ENCODE measurements at places on chromosomes 11 and 22.

GRCh38 chr11:129896062-129896461, 684 bp upstream of the NFRKB start:
- no peak for DNase-seq

DNA sequence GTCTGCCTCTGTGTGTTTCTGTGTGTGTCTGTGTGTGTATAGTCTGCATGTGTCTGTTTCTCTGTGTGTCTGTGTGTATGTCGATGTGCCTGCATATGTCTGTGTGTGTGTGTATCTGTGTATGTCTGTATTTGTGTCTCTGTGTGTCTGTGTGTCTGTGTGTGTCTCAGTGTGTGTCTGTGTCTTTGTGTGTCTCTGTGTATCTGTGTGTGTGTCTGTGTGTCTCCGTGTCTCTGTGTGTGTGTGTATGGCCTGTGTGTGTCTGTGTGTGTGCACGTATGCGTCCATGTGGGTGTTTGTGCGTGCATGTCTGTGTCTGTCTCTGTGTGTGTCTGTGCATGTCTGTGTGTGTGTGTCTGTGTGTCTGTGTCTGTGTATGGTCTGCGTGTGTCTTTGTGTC, 439 bp downstream of the SNX32 start:
- no peak for DNase-seq

GRCh38 chr22:48335442-48336139, 1492.1 kb downstream of the BRD1 start:
- DNase-seq = no peak

- no peak for DNase-seq
These were observed 80.2 kb downstream of the DSCAML1 start for GRCh38 chr11:117716521-117717440.

- DNase-seq = no peak
These were observed 49.4 kb upstream of the CEP295 start for GRCh38 chr11:93611836-93612677.

DNA sequence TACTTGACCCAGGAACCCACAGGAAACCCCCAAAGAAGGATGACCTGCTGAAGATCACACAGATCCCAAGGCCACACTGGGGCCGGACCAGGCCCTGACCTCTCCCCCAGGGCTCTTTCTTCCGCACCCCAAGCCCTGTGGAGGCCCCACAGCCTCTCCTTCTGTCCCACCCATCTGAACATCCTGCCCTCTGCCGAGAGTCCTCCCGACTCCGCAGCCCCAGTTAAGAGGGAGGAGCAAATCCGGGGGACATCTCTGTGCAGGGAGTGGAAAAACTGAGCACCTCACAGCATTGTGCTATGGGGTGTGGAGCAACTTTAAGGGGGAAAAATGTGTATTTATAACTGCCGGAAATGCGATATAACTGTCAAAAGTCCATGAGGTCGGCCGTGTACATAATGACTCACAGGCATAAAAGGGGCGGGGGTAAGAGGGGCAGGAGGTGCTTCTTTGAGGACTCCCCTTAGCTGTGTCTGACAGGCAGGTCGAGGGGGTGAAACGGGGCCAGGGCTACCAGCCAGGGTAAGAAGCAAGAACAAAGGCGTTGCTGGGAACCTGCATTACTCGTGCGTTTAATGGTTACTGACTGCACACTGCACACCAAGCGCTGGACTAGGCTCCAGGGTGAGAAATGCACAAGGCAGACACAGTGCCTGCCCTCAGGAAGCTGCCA, 57.2 kb downstream of the WNT11 start:
- DNase-seq = no peak

DNA sequence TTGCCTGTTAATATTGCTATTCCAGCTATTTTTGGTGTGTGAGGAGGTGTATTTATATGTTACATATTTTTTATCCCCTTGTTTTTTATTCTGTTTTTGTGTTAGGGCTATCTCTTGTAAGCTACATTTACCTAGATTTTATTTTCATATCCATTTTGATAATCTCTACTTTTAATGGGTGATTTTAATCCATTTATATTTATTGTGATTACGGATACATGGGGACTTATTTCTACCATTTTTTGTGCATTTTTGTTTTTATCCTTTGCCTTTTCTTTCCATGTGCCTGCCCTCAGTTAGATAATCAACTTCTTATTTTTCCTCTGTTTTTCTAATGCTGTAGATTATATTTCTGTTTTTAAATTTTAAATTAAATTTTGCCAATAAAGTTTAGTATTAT, 28.3 kb downstream of the PDHX start:
- DNase-seq = no peak

DNA sequence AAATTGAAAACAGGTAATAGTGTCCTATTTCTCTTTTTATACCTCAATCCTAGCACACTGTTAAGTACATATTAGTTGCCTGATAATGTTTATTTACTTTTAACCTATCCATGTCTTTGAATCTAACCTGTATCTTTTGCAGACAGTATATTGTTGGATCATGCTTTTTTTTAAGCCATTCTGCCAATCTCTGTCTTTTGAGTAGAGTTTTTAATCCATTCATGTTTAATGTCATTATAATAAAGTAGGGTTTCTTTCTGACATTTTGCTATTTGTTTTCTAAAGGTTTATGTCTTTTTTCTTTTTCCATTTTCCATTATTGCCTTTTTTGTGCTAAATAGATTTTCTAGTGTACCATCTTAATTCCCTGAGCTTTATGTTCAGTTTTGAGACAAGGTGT, 23.8 kb upstream of the DEPDC7 start:
- DNase-seq = no peak

- no peak for DNase-seq
These were observed 301.2 kb downstream of the CTTN start for GRCh38 chr11:70699294-70700221.

- DNase-seq = no peak
These were observed 48.5 kb upstream of the PPP2R1B start for GRCh38 chr11:111814557-111815320.
